ENCODE measurements at places on chromosomes 12 and 14.

GRCh38 chr12:111826992-111827391, 15.0 kb upstream of the MAPKAPK5 start:
- DNase-seq: no peak

DNA sequence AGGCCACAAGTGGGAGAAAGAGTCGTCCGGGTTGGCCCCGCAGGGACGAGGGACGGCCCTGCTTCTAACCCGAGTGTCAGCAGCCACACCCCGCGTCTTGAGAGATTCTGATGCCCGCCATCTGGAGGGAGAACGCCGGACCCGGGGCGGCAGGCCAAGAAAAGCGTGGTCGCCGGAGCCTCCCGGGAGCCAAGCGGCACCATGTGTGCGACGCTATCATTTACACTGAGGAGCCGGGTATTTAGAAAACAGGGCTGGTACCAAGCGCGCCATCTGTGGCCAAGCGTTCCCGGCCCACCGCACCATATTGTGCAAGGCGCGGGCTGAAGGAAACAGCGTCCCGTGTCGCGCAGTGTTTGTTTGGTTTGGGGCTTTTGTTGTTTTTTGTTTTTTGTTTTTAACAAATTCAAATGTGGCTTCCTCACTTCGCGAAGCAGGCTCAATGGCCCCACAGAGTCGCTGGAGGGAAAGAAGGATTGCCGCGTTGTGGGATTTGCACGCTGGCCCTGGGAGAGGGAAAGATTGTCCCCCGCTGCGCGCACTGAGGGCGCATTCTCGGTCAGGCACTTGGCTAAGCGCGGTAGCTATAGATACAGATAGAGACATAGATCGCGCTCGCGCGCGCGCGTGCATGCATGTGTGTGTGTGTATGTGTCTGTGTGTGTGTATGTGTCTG, 153.8 kb downstream of the BCL11B start:
- DNase-seq: no peak

DNA sequence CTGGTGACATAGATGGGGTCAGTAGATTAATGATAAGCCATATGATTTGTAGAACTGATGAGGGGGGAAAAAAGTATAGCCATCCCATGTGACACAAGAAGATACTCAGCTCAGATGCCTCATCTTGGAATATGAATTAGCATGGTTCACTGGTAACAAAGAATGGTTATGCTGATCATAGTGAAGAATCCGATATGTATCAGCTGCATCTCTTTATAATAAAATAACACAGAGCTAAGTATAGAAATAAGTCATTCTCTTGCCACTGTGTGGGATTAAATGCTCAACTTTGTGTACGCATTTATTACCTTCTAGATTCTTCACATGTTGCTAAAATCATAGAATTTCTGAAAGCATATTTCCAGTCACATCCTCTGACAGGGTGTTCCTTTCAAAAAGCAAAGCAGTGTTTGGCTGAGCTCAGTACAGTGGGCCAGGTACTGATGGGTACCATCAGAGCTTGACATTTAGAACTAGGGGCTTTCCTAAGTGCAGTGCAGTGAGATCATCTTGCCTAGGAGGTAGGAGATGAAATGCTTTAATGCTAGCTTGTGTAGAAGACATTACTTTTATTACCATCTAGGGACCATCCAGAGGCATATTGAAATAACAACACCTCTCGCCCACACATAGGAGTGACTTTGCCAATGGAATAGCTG, 256.2 kb downstream of the TMEM117 start:
- DNase-seq: no peak

- no peak for DNase-seq
Measured at GRCh38 chr12:25690996-25691864, 138.1 kb upstream of the LMNTD1 start.

- no peak for DNase-seq
Measured at GRCh38 chr14:95006479-95006878, 150.8 kb downstream of the DICER1 start.

DNA sequence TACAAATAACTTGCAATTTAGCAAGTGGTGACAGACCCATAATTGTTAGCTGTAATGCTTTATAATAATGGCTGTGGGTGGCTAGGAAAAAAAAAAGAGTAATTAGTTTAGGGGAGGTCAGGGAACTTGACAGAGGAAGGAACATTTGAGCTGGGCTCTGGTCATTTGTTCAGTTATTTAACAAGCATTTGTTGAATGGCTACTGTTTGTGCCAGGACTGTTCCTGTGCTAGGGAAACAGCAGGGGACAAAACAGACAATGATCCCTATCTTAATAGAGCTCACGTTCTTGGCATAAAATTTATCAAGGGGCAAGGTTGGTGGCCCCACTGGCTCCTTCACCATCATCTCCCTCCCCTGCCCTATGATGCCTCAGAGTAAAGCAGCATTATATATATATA, 18.5 kb downstream of the CHST11 start:
- no peak for DNase-seq
